ENCODE measurements at places on chromosomes 5 and 9.
A peak's percentile ranks its signal among the peaks of the same experiment; 100 is the strongest.

DNA sequence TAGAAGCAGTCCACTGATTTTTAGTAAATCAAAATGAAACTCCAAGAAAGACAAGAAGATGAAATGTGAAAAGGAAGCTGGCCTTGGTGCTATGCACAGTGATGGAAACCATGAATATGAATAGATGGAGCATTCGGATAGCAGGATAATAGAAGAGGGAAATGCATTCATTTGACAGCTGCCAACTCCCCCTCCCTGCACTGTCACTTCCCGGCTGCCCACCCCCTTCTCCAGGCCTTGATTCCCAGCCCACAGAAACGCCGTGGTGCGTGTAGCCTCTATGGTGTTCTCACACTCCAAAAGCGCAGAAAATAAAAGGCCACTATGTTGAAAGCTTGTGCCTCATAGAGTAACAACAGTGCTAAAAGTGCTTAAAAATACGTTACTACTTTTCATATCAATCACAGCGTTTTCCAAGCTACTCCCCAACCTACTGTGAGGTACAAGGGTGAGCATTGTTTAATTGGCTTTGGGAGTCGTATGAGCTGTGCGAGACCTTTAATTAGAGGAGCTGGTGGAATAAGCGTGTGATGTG is 26.1 kb upstream of the IFNK start:
- DNase-seq: no peak

GRCh38 chr5:140240987-140241706 is 61.8 kb downstream of the PFDN1 start:
- DNase-seq: peak; percentile 82

DNA sequence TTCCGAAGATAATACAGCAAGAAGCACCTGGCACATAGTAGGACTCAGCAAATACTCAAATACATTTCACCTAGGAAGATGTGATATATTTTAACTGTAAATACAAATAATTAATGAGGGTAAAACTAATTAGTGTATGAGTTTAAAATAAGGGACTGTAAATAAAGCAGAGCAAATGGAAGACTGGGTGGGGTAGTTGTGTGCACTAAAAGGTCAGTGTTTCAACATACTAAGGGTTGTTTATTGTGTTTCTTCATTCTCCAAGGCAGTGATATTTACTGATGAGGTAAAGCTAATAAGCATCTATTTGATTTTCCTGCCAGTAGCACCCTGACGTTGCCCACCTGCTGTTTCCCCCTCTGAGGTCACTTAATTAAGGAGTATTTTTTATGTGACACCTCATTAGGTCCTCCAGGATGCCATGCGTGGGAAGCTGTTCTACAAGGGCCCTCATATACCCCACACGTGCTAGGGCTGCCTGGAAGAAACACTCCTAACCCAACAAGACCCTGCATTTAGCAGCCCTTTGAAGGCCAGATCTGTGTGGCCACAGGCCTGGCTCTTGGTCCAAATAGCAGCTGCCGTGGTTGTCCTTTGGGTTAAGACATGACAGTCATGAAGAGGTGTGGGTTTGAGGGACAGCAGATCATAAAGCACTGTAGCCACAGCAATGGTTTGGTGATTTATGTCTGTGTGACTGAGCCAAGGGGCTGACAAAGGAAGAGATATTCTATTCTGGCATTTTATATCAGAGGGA is 97.5 kb upstream of the RPS23 start:
- DNase-seq: no peak

- DNase-seq: no peak
Measured at GRCh38 chr5:173680660-173681242, 64.3 kb upstream of the BOD1 start.

DNA sequence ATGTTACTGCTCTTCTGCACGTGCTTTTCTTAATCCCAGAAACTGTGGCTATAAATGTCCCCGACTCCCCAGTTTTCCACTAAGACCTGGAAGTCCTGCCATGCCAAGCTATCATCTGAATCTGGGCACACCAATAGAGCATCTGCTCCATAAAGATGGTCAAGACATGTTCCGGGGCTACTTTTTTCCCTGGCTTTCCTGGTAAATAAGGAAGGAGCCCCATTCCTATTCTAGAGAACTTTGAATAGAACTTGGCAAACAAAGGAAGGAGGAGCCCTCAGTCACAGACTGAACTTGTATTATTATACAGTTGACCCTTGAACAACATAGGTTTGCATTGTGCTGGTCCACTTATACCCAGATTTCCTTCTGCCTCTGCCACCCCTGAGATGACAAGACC is 182.9 kb downstream of the CCDC192 start:
- no peak for DNase-seq

Data from fibroblast of skin of left quadriceps (primary cell).